ENCODE measurements at places on chromosomes 6 and 20.

DNA sequence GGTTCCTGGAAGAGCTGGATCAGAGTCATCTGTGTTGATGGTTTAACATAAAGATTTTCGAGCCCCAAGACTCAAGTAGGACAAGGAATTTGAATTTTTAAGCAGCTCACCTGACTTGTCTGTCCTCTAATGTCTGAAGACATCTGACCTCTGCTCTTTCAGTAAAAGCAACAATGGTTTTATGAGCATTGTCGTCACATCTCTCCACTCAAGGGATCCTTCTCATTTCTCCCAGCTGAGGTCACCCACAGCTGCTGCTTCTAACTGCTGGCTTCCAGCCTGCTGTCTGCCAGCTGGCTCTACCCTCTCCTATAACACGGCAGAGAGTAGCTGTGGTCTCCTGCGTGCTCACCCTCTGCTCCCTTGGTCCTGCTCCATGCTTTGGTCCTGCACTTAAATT lies 24.7 kb upstream of the HDAC2 start:
- DNase-seq, result peak; percentile 96

DNA sequence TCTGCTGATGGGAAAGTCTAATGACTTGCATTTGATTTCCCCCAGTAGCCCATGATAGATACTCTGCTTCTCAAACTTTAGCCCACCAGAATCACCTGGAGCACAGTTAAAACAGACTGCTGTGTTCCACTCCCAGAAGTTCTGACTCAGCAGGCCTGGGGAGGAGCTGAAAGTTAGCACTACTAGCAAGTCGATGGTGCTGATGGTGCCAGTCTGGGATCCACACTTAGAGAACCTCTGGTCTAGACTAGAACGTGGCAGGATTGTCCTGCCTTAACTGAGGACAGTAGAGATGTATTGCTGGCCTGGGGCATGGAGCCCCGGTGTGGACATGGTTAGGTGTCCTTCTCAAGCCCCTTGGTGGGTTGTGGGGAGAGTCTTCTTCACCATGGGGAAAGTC lies 8.7 kb downstream of the TOX2 start:
- no peak for DNase-seq

DNA sequence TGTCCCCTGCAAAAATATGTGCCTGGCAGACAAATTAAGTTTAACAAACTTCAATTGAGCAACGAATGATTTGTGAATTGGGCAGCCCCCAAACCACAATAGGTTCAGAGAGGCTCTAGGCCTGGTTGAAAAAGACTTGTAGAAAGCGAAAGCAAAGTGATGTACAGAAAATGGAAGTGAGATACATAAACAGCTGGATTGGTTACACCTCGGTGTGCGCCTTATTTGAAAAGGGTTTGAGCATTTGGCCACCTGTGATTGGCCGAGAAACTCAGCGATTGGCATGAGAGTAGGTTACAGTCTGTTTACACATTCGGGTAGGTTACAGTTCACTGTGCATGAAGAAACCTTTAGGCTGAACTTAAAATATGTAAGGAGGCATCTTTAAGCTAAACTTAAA lies 136.9 kb downstream of the CD83 start:
- no peak for DNase-seq

- peak; percentile 50 for DNase-seq
Observed at GRCh38 chr6:168060521-168060931, 18.5 kb downstream of the FRMD1 start.

DNA sequence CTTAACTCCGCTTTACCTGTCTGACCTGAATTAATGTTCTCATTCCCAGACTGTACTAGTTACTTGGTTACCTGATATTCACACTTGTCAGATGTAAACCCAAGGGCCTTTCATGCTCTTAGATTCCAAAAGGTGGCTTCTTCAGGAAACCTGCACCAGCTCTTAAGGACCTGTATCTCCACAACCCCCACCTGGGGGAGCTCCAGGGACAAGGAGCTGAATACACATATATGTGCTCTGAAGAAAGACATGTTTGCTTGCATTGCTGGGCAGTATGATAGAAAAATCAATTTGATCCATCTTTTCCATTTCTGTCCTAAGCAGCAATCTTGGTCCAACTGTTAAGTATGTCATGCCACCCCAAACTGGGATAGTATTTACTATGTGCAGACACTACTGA lies 64.8 kb upstream of the POU3F2 start:
- peak; percentile 45 for DNase-seq
